GM06990 (cell line): ENCODE measurements at places on chromosomes 13 and 19.

GRCh38 chr19:17332677-17333581 is 1.7 kb downstream of the ANO8 start:
- no peak for DNase-seq

- no peak for DNase-seq
These were observed 89.8 kb downstream of the ZNF557 start for GRCh38 chr19:7159105-7159933.

DNA sequence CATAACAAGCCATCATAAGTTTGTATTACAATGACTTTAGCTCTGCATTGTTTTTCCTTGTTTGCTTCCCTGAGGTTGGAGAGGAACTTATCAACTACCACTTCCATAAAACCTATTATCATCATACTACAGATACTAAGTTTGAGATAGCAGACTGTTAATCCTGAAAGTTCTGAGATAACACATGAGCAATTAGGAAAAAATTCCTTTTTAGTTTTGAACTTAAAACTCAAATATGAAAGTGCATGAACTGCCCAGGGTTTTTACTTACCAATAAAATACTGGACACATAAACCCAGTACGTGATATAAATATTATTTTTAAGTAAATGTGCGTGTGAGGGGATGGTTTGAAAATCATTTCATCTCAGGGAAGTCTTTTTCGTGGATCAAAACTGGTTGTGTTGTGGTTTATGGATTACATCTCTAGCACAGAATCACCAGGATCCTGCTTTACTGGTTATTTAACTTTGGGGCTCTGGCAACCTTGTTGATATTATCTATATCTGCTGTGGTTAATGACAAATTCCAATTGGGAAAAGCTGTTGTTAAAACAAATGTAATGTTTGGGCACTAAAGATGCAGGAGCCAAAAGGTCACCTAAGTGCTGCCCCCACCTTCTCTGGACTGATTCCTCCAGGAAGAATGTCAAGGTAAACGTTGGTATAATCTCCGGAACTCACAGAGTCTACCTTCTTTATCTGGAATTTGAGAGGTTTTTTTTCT is 12.4 kb downstream of the CDX2 start:
- no peak for DNase-seq

DNA sequence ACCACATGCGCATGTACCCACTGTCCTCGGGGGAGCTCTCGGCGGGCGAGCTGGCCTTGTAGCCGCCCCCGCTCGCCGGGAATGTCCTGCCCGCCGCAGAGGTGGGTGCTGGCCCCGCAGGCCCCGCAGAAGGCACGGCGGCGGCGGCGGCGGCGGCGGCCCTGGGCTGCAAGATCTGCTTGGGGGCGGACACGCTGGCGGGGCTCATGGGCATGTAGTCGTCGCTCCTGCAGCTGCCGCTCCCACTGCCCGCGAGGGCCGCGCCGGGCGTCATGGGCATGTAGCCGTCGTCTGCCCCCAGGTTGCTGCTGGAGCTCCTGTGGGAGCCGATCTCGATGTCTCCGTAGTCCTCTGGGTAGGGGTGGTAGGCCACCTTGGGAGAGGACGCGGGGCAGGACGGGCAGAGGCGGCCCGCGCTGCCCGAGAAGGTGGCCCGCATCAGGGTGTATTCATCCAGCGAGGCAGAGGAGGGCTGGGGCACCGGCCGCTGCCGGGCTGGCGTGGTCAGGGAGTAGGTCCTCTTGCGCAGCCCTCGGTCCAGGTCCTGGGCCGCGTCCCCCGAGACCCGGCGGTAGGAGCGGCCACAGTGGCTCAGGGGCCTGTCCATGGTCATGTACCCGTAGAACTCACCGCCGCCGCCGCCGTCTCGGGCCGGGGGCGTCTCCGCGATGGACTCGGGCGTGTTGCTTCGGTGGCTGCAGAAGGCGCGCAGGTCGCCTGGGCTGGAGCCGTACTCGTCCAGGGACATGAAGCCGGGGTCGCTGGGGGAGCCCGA is 2.4 kb downstream of the IRS2 start:
- DNase-seq, result no peak

DNA sequence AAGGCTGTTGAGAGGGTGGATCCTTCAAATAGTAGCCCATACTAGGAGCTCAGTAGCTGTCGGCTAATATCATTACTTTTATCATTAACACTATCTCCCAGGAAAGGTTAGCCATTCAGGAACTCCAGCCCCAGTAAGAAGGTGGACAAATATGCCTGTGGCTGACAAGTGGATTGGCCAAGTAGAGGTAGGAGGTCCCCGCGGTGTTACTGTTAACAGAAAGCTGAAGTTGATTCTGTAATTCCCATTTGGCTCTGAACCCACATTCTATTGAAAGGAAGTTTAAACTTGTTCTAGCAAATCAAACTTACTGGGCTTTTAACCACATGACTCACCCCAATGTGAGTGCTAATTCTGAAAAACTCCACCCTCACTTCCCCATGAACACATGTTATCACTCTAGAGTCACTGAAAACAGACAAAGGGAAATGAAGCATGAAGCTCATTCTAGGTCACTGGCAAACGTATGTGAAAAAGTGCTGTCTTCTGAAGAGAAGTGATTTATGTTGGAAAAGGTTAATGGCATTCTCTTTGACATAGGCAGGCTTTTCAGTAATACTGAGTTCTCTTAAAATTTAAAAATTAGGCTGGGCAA is 273.5 kb downstream of the FGF14 start:
- DNase-seq, result peak; percentile 15

DNA sequence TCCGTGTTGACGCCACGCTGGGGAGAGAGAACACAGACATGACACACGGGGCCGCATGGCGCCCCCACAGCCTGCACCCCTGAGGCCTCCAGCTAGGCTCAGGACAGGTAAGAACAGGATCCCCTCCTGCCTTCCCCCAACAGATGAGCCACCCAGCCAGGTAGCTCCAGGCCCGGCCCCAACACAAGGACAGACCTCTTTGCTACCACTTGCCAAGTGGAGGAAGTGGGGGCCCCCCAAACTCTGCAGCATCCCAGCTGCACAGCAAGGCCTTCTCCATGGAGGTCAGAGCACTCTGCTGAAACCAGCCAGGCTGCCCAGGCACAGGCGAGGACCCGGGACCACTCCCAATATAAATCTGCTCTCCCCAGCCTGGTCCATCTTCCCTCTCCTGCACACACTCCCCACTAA is 31.5 kb downstream of the PEPD start:
- no peak for DNase-seq

DNA sequence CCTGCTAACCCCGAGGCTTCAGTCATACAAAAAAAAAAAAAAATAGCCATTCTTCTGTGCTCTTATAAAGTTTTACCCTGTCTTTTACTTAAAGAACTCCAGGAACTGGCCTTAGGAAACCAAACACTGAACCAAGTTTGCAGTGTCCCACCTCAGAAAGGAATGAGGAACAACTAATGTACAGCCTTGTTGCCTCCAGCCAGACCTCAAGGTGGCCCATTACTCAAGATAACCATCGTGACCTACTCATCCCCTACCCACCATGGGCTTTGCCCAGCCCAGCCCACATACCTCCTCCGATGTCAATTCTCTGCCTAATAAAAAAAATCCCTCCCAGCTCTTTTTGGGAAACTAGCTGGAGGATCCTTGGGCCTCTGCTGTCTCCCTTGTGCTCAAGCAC is 133.2 kb downstream of the STARD13 start:
- no peak for DNase-seq

DNA sequence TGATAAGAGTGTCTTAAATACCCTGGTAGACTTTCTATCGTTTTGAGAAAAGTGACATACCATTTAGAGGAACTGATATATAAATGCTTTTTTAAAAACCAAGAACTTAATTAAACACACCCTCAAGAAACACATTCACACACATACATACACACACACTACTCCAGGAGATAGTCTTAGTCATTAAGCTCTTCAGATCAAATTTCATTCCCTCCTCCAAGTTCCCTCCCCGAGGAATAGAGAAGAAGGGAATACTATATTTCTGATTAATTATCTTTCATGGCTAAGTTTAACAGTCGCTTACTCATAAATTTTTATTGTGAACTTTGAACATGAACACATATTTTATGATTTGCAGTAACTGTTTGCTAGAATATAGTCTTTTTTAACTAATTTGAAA is 1109.5 kb downstream of the SLITRK1 start:
- no peak for DNase-seq

GRCh38 chr13:79533781-79534400 is 52.9 kb downstream of the NDFIP2 start:
- no peak for DNase-seq

GRCh38 chr19:31694761-31695160 is 345.5 kb upstream of the TSHZ3 start:
- DNase-seq, result no peak

GRCh38 chr19:29945433-29945832 is 3.4 kb downstream of the URI1 start:
- no peak for DNase-seq

DNA sequence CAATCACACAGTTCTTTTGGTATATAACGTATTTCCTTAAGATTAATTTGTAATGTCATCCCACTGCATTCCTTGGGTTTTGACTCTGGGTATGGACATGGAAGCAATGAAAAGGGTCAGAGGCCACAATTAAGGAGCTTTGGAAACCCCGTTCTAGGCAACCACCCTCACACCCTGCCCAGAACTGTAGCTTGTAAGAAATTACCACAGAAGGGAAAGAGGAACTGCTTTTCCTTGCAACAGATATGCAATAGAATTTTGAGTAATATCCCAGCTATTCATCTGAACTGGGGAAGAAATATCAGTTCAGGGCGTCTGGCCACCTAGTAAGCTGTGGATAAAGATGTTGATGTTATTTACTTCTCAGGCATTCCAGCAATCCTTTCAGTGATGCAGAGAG is 985 bp upstream of the CLC start:
- no peak for DNase-seq

- DNase-seq, result no peak
These were observed 13.8 kb downstream of the DEDD2 start for GRCh38 chr19:42203700-42204099.

- no peak for DNase-seq
These were observed 87.5 kb upstream of the CSNK1A1L start for GRCh38 chr13:37192956-37193355.

- no peak for DNase-seq
These were observed 36.1 kb downstream of the CRTC1 start for GRCh38 chr19:18719541-18719940.

- no peak for DNase-seq
These were observed 345.8 kb downstream of the RBM26 start for GRCh38 chr13:79060216-79060615.

GRCh38 chr19:11091703-11092153 is 2.5 kb downstream of the LDLR start:
- no peak for DNase-seq

GRCh38 chr13:75402787-75403186 is 79.2 kb downstream of the TBC1D4 start:
- DNase-seq, result no peak

DNA sequence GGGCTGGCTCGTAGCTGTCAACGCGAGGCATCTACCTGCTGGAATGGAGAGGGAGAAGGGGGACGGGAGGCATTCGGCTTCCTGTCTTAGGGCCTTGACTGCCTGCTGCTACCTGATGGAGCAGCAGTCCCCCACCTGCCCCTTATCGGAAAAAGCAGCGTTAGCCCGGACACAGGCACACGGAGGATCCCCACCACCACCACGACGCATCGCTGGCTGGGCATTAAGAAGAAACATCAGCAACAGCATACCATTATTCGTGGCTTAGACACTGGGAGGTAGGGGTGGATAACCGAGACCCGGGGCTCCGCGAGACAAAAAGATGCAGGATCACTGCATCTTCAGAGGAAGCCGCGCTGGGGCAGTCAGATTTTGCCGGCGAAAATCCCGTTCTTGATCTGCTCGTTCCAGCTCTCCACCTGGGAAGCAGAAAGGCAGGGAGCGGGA is 1.1 kb downstream of the COX6B2 start:
- DNase-seq, result no peak

DNA sequence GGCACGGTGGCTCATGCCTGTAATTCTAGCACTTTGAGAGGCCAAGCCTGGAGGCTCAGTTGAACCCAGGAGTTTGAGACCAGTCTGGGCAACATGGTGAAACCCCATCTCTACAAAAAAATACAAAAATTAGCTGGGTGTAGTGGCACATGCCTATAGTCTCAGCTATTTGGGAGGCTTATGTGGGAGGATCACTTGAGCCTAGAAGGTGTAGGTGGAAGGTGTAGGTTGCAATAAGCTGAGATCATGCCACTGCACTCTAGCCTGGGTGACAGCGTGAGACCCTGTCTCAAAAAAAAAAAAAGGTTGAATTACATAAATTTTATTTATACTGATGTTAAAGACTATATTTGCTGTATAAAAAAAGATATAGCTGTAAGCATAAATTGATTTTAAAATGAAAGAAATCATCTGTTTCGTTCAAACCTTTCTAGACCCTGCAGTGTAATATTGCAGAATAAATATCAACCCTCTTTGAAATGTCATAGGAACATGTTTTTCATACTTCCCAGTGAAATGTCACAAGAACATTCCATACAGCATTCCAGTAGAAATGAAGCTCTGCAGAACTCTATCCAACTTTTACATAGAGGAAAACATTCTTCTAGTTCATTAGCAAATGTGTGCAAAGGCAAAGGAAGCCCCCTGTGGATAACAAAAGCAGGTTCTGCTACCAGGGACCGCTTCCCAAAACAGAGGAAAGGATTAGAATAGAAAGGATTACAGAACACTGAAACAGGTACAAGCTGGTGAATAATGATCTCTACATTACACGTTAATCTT is 76.0 kb downstream of the CAB39L start:
- no peak for DNase-seq

DNA sequence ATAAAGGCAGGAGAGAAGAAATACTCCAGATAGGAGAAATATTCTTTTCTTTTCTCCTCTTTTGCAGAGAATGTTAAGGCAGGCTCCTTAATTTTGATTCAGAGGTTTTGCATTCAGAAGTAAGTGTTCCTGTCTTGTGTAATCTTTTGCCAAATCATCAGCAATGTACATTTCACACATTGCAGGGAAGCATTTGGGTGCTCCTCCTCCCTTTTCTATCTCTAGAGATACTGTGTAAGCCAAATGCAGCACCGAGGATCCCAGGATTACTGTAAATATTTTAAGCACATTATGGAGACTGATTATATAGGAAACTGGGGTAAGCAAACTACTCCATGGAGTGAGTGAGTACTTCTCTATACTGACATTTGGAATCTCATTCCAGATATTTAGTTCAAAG is 7.2 kb downstream of the ATP8A2 start:
- no peak for DNase-seq

DNA sequence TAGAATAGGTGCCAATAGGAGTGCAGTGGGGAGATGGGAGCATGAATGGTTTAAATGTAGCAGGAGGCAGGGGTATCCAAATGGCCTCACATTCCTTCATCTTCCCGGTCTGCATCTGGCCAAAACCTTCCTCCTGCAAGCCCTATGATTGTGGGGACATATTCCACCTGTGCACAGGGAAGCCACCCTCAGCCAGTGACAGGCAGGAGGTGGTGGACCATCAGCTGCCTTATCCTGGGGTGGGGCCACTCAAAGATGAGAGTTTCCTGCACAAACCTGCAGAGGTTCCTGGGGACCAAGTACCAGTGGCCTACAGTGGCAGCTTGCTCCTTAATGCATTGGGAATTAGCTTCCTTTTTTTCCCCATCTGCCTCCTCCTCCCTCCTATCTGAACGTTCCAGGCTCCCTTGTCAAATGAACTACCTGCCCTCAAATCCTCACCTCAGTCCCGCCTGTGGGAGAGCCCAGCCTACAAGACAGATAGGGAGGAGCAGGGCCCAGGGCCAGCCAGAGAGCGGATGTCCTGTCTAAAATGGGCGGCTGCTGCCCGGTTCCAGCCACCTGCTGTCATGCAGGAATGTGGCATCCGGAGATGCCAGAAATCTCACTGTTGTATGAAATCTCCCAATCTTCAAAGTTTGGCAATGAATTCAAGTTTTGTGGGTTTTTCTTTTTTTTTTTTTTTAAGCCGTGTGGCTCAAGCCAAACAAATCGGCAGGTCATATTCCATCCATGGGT is 85.0 kb downstream of the TSHZ3 start:
- no peak for DNase-seq

GRCh38 chr19:1239796-1240737 is 1.5 kb upstream of the ATP5F1D start:
- peak; percentile 92 for DNase-seq
